Stimulated activated CD4-positive, alpha-beta T cell treated with anti-CD3 and anti-CD28 coated beads, TNF-alpha, amount 100 ng/mL, for 24 hours (primary cell): ENCODE measurements at places on chromosomes 3 and 15.

DNA sequence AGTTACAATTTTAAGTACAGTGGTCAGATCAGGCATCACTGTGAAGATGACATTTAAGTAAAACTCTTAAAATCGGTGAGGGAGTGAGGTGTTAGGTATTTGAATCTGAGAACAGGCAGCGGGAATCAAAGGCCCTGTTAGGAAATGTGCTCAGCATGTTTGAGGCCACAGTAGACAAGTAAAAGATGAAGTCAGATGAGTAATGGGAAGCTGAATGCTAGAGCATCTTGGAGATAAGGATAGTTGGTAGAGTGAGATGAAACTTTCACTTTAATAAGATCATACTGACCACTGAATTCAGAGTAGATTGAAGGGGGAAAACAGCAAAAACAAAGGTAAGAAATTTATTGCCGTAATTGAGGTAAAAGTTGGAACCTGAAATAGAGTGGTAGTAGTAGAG, 61.6 kb downstream of the DCBLD2 start:
- DNase-seq: no peak

GRCh38 chr15:38696790-38697495, 132.3 kb upstream of the RASGRP1 start:
- no peak for DNase-seq

DNA sequence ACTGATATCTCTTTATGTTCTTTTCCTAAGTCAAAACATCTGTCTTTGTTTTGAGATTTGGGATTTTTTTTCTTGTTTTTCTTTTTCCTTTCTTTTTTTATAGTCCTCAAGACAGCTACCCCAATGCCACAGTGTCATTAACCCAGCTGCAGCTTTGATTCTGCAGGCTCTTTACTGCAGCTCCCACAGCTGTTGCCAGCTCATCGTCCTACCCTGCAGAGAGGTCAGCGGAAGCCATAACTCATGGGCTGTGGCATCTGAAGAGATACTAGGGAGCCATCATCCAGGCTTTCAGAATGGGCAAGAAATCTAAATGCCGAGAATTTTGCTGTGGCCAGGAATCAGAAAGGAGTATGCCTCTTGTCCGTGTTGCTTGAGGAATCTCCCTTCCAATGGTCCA, 44.3 kb upstream of the SLC24A5 start:
- no peak for DNase-seq

- no peak for DNase-seq
These were observed 39.1 kb downstream of the GASK1A start for GRCh38 chr3:43018246-43018645.

DNA sequence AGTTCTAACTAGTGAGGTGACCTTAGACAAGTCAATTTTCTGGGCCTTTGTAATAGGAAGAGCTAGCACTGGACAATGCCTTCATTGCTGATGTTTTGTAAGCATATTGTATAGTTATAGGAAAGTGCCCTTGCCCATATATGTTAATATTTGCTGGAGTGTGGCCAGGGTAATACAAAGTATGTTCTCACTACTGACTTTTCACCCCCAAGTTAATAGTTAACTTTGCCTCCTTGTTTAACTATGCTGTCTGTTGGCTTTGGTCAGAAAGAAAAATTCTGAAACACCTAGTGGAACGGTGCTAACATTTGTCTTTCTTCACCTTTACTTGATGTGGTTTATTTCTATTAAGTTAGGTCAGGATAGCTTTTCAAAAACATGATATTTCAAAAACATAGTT, 287.4 kb upstream of the CTNNB1 start:
- no peak for DNase-seq

GRCh38 chr3:14336749-14337598, 65.4 kb upstream of the SLC6A6 start:
- DNase-seq: no peak

- no peak for DNase-seq
These were observed 22.2 kb downstream of the BTD start for GRCh38 chr3:15623535-15624440.

DNA sequence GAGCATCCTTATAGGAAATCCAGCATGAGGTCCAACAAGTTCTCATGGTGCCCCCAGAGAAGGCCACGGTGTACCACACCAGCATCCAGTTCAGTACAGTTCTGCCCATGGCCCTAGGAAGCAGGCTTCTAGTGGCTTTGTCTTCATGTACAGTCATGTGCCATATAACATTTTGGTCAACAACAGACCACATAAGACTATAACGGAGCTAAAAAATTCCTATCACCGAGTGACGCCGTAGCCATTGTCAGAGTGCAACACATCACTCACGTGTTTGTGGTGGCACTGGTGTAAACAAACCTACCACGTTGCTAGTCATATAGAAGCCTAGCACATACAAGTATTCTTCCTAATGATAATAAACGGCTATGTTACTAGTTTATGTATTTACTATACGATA, 209.0 kb downstream of the ARRDC4 start:
- DNase-seq: no peak

DNA sequence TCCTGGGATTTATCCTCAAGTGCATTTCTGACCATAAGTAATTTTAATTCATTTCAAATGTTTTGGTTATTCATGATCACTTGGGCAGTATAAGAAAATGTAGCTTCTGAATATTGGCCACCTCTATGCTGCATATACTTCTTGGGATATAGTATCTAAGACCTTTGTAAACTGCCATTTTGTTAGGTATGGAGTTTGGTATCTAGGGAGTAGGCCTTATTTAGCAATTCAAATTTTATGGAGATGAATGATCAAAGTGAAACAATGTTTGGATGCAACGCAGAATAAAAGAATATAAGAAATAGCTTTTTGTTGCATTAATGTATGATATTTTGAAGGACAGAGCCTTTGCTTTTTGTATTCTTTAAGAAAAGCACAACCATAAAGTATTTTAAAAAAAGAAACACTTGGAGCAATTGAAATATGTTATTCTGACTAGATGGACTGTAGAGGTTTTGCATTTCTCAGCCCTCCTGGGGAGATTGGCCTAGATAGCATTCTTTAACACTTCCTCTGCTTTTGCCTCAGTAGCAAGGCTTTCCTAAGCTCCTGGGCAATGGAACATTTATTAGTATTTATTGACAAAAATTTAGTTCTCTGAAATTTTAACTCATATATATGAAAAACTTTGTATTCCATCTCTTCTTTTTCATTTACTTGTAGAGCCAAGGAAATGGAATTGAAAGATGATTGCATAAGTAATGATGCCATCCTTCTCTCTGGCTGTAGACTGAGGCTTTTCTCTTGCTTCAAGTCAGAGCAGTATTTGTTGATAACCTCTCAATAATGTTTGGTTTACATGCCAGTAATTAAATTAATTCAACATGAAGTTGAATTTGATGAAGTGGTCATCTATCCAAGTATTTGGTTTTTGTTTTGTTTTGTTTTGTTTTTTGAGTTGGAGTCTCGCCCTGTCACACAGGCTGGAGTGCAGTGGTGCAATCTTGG, 61.8 kb upstream of the UTS2B start:
- no peak for DNase-seq

DNA sequence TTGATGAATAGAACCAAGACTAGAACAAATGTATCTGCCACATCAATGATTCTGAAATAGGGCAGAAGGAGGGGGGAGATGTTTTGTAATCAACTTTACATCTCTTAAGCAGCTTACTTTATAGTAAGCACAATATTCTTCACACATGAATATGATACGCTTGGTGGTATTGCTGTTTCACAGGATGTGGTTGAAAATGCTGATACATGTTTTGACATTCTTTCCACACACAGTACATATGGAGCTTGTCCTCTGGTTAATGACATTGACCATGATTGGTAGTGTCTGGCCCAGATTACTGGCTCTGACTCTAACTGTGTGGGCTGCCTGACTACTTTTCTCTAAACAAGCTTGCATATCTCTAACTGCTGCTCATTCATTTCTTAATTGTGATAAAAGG, 168.9 kb downstream of the KLHL25 start:
- no peak for DNase-seq

DNA sequence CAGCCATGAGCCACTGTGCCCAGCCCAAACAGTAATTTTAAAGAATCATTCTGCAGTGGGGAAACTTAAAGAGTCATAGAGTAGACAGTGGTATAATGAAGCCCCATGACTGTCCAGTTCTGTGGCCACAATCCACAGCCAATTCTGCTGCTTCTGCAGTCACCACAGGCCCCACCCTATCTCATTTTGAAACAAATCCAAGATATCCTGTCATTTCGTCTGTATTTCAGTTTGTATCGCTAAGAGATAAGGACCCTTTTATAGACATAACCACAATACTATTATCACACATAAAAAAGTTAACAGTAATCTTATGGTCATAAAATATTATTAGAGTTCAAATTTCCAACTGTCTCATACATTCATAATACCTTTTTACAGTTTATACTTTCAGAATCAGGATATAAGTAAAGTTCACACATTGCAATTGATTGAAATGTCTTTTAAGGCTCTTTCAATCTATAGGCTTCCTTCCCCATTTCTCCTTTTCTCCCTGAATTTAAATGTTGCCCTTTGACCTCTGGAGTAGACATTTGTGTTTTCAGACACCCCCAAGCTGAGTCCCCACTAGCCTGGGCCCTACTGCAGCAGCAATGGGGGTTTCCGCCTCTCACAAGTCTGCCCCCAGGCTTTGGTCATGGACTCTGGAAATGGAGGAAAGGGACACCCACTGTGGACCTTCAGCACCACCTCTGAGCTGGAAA, 4.2 kb upstream of the NUP210 start:
- DNase-seq: no peak

DNA sequence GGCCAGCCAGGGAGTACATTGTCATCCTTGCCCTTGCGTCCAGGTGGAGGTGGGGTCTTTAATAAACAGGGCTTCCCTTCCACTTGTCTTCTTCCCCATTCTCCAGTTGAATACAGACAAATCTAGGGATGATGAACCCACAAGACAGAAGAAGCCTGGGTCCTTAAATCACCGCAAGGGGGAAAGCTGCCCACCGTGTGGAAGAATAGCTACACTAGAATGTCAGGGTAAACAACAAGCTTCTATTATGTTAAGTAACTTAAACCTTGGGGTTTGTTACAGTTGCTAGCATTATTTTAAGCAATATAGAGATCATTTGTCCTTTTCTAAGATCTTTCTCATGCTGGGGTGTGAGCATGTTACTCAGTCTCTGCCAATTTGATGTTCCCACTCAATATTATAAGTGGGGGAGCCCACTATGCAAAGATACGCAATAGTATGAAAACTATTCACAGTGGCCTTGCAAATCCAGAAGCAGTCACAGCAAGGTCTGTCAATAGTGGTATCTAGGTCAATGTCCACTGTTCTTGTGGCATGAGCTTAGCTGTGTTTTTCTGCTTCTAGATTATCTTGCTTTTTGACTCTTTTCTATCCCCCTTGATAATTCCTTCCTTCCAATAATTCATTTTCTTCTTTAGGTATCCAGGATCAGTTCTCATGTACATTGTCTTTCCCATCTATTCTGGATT, 12.0 kb upstream of the PCCB start:
- DNase-seq: no peak

DNA sequence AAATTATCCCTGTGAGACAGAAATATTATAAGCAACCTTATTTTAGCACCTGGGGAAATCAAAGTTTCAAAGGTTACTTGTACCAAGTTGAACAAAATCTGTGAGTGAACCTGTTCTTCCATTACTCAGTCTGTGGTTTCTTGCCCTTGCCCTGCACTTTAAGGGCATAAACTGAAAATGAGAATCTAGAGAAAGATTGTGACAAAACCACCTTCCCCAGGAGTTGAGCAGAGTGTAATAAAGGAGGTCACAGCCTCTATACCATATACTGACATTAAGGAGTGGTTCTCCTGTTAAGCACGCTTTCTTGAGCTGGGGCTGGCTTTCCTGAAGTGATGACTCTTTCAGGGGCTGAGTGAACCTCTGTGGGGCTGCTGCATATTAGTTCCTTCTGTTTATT, 143.4 kb downstream of the PDCD6IP start:
- DNase-seq: no peak

DNA sequence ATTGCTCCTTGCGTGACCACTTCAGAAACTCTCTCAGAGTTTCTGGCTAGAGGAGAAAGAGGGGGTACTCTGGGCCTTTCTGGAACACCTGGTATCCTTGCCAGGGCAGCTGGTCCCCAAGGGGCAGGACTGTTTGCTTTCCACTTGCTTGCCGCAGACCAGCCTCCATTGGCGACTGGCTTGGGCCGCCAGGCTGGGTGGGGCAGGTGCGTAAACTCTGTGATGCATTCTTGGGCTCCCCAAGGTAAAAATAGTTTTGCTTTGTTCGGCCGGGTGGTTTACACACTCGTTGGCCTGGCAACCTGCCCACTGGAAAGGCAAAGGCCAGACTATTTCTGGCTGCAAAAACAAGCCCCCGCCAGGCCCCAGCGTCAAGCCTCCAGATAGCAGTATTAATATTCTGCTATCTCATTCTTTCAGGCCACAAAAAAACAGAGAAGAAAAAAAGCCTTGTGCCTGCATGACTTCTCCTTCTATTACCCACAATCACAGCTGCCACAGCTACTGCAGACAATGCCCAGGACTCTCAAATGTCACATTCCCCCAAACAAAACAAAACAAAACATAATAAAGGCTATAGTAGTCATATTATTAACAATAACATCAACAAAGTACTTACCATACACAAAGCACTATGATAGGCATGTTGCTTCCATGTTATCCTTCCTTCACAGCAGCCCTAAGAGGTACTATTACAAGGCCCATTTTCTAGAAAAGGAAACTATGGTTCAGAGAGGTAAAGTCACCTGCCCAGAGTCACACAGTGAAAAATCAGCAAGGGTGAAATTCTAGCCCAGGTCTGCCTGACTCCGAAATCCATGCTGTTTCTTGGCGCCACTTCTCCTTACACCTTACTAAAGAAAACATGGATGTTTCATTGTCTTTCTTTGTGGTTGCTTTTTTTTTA, 14.0 kb upstream of the SSUH2 start:
- no peak for DNase-seq

DNA sequence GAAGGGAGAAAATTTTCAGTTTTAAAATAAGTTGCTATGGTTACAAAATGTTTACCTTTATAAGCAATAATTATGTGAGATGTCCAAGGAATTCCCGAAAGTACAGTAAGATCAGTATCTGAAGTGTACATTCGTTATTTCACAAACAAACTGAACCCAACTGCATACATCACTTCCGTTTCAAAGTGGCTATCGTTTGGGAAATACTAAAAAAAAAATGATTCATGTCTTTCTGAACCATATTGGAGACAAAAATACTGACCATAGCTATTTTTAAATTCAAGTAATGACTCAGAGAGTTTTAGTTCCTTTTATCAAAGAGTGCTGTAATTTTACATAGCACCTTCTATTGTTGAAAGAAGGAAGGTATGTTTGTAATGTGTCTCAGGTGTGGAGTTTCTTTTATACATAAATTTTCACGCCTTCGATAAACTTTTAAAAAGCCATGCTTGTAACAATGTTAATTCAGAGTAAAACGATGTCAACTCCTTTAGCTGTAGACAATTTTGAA, 8.0 kb upstream of the ANKRD28 start:
- no peak for DNase-seq

DNA sequence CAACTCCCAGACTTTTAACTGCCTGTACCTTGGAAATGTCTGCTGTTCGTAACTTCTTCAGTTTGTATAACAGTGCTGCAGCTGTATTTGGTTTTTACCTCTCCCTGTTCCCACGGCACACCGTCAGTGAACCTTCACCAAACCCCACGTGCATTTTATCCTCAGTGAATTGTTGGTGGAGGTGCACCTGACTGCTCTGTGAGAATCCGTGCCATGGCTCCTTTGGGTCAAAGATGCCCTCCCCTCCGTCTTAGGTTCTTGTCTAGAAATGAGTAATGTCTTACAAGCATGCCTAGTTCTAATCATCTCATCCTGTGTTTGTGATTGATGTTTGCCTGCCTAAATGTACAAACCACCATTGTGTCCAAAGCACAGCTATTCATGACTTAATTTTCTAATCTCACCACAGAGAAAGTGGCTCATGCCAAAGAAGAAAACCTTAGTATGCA, 28.2 kb downstream of the TPM1 start:
- DNase-seq: no peak

- no peak for DNase-seq
These were observed 38.4 kb upstream of the TERB2 start for GRCh38 chr15:44918136-44918535.
